ENCODE measurements at places on chromosomes 6 and 20.

DNA sequence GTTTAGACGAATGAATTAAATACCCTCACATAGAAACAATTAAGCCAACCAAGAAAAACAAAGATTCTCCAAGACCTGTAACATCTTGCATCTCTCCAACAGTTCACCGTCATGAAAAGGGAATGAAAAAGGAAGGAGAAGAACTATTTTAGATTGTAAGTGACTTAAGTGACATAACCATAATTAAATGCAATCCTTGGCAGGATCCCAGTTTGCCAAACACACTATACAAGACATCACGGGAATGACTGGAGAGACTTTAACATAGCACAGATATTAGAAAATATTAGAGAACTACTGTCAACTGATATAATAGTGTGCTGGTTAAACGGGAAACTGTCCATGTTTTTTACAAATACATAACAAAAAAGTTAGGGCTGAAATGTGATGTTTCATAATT lies 22.2 kb downstream of the EPB41L2 start:
- no peak for DNase-seq

GRCh38 chr6:136945711-136946121 lies 23.6 kb downstream of the SLC35D3 start:
- DNase-seq, result no peak

GRCh38 chr20:3174442-3175261 lies 1.3 kb upstream of the LZTS3 start:
- DNase-seq, result no peak

DNA sequence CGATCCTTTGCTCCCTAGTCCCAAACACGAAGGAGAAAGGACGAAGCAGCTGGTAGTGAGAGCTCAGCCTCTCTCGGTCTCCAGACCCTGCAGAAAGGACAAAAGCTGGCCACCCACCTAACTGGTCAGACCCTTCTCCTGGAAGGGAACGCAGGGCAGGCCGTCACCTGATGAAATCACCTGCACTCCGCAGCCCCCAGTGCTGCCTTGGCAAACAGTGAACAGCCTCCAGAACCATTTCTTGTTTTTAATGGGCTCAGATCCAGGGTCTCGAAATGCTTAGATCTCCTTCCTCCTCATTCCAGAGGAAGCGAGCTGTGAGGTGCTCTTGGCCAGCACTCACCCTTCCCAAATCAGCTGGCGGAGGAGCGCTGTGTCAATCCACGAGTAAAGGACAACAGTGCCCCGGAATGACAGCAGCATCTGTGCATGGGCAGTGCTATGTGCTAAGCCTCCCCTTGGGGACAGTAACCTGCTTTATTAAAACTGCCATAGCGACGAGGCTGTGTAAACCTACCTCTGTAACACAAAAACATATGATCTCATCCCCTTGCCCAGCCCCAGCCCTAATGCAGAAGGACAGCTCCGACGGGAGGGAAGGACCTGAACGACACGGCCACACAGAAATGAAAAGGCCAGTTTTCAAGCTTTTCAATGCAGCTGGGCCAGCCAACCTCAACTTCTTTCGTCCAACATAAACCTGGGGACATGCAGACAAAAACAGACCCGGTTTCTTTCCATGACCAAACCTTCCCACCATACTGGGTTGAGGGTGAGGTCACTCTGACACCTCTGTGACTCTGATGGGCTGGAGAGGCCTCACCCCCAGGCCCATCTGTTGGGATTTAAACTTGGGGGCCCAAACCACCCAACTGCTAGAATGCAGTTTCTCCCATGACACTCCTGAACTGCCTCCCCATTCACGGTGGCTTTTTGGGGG lies 43.3 kb downstream of the SULF2 start:
- DNase-seq, result no peak

DNA sequence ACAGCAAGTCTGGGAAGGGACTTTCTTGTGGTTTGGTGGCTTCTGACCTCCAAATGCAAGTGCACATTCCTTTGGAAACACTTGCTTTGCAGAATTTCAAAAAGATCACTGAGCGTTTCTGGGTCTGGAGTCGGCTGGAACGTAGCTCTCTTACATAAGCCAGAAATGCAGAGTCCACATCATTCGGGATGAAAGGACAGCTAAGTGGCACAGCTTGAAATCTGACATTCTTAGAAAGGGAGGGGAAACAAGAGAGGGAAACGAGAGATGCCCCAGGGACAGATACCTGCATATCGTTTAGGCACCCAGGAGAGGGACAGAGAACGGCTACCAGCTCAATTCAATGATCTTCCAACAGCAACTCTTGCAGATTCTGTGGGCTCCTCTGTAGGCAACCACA lies 118.7 kb downstream of the NFATC2 start:
- peak; percentile 28 for DNase-seq

- DNase-seq, result no peak
Observed at GRCh38 chr6:127272576-127272975, 5.9 kb downstream of the RNF146 start.

DNA sequence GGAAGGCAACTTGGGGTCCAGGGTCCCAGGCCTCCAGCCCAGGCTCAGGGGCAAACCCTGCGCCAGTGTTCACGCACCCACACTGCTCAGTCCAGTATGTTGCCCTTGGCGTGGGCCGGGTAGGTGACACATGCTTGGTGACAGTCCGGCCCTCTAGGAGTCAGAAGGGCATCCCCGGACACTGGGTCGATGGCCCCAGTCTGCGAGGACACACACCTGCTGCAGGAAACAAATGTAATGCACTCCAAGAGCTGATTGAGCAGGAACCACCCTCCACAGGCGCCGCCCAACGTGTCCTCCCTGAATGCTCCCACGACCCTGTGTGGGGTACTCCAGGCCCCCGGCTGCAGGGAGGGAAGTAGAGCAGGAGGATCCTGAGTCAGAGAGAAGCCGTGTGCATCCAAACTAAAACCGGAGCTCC lies 160.7 kb downstream of the DLL1 start:
- no peak for DNase-seq

GRCh38 chr6:111862314-111862713 lies 10.9 kb downstream of the FYN start:
- DNase-seq, result no peak

GRCh38 chr6:143125455-143125854 lies 64.8 kb downstream of the AIG1 start:
- DNase-seq, result no peak

GRCh38 chr6:77264970-77265369 lies 198.3 kb downstream of the HTR1B start:
- DNase-seq, result peak; percentile 51

DNA sequence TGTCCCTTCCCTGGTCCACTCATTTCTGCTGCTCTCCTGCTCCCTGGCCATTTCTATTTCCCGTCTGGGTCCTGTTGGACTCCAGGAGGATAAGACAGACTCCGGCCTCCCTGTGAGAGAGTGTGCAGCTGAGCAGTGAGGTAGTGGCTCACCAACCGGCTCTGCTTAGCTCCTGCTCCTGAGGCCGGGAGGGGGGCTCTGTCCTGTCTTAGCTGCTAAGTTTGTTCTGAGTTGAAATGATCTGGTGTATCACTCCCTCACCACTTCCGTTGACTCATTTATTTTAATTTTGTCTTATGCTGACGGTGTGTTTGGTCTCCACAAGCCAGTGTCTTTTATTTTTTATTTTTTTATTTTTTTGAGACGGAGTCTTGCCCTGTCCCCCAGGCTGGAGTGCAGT lies 148.5 kb upstream of the PDE10A start:
- DNase-seq, result no peak

DNA sequence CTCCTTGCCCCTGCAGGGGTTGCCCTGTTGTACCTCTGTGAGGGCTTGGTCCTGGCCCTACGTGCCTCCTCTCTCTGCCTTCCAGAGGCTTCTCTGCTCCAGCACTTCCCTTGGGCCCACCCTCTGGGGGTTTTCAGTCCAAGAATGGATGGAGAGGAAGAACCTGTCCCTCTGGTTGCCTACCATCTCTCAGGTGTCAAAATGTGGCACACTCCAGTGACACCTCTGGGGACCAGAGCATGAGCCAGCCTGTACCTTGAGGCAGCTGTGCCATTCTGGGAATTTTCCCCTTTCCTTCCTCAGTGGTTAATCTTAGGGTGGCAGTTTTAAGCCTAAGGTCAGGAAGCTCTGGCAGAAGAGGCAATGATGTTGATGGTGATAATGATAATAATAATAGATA lies 115.2 kb upstream of the ARMC2 start:
- no peak for DNase-seq

- DNase-seq, result no peak
Observed at GRCh38 chr6:112216662-112217551, 37.5 kb downstream of the LAMA4 start.

DNA sequence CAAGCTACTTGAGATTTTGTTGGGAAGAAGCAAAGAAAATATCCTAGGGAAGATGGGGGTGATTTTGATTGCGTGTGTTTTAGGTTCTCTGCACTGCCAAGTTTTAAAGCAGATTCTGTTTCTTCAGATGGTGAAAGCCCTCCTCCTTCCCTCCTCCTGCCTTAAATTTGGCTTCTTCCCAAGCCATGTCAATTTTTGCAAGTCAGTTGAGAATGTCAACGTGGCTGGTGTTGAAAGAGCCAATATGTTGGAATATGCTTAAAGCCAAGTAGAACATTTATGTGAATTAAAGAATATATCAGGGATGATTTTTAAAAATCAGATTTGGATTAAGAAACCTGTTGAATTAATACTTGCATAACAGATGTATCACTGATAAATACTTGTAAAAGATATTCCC lies 270.8 kb downstream of the ARID1B start:
- no peak for DNase-seq

DNA sequence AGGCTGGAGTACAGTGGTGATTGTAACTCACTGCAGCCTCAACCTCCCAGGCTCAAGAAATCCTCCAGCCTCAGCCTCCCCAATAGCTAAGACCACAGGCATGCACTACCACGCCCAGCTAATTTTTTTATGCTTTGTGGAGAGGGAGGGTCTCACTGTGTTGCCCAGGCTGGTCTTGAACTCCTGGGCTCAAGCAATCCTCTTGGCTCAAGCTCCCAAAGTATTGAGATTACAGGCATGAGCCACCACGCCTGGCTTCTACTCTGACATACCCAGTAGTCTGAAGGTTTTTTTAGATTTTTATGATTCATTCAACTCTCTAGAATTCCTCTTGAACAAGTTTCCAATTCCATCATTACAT lies 1.3 kb upstream of the ARHGAP18 start:
- DNase-seq, result no peak

DNA sequence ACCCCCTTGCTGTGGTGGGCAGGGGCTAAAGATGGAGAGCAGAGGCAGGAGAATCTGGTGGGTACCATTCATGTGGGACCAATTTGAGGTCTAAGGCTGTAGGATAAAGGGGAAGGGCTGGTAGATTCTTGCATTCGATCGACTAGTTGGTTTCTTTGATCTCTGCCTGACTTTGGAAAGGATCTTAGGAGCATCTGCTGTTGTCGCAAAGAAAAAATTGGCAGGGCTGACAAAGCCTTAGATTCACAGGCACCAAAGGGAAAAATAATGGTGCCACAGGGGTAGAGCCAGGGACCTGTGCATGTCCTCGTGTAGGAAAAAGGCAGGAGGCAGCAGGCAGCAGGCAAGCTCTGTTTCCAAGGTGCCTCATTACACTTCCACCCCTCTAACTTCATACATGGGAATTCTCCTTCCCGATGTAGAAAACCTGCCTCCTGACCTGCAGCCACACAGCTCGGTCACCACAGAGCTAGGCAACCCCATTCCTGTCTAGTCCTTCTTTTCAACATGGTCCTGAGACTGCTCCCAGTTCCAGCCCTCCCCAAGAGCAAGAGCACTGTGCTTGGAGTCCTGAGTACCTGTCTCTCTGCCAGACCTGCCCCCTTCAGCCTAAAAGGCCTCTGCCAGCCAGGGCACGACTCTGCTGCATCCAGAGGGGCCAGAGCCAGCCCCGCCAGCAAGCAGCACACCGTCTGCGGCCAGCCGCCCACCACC lies 71.9 kb downstream of the FGD2 start:
- DNase-seq, result no peak

DNA sequence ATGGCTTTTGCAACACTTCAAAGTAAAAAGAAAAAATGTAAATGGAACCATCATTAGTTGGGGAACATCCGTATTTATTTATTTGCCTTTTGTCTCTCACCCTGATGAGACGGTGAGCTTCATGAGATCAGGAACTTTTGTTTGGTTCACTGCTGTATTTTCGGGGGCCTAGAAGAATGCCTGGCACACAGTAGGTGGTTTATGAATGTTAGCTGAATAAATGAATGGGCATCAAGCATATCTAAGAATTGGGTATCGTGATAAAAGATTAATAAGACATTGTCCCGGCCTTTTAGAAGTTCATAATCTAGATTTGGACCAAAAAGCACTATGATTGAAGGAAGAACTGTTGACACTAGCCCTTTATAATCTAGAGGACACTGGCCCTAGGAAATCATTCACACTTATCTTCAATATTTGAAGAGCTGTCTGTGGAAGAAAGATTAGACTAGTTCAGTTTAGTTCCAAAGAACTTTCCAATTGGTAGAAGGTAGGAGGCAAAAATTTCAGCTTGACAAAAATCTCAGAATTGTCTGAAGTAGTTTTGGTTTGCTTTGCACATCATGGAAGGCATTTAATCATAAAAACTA lies 70.3 kb upstream of the CD83 start:
- no peak for DNase-seq

DNA sequence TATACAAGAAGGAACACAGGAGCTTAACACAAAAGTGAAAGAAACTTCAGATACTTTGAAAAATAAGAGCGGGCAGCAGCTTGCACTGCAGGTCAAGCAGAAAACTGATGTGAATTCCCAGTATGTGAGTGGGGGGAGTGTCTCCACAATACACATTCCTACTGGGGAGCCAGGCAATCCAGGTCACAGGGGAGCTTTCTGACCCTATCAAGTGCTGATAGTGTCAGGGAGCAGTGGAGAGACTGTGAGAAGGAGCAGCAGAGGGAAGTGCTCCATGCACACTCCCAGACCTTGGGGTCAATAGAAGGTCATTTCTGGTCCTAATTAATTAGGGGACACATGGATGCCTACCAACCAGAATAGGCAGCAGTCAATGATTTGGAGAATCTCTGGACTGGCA lies 59.4 kb downstream of the PDSS2 start:
- no peak for DNase-seq

DNA sequence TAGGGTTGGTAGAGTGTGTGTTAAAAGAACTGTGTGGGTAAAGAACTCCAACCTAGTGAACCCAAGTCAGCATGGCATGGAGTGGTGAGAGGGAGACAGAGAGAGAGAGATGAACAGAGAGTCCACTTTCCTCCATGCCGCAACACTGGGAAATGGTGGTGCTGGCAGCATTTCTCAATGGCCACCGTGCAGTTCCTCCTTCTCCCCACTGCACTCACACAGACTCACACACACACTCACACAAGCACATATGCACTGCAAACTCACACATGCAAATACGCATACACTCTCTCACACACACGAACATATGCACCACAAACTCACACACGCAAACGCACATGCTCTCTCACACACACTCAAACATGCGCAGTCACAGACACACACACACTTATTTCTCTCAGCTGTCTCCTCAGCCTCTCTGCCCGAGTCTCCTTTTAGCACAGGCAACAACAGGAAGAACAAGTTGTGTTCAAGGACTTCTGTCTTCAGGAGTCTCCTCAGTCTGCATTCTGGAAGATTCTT lies 66.5 kb upstream of the LY86 start:
- no peak for DNase-seq

Data from WTC11 (cell line).